Bronchial epithelial cell (primary cell): ENCODE measurements at places on chromosomes 7 and 10. TPM values are rescaled to one million over a fixed set of nuclear protein-coding genes. Genes with fewer than 3 reads are reported as not detected.

CELF2 gene
- total RNA-seq: 2.1 and 2.9 TPM in 2 replicates

THSD7A gene
- total RNA-seq: 0.26 TPM in 2 replicates

BZW2 gene
- 61.8 and 91.4 TPM in 2 replicates for total RNA-seq

DPY19L1 gene
- total RNA-seq: 8.7 and 13.4 TPM in 2 replicates

TEX47 gene
- not detected in 2 replicates for total RNA-seq

AOC1 gene
- under 0.01 and 2.4 TPM in 2 replicates for total RNA-seq

STMP1 gene
- 7.4 and 11.5 TPM in 2 replicates for total RNA-seq

SEPHS1 gene
- 18.7 and 22.9 TPM in 2 replicates for total RNA-seq

NAT16 gene
- not detected in 2 replicates for total RNA-seq

PRR15 gene
- total RNA-seq: 1.9 and 2.1 TPM in 2 replicates

CYP26C1 gene
- under 0.01 TPM in 2 replicates for total RNA-seq

UCN3 gene
- not detected in 2 replicates for total RNA-seq

FFAR4 gene
- total RNA-seq: not detected in 2 replicates

EBF3 gene
- 0.26 TPM in 1 of 2 replicates, not detected in the other for total RNA-seq

SLC16A9 gene
- total RNA-seq: 2.9 and 7.8 TPM in 2 replicates

VOPP1 gene
- 41.6 and 97.9 TPM in 2 replicates for total RNA-seq
